Hair follicle dermal papilla cell (primary cell): ENCODE measurements at places on chromosomes 1 and 21. TPM values are rescaled to one million over a fixed set of nuclear protein-coding genes. Genes with fewer than 3 reads are reported as not detected.

Gene CFAP107
- total RNA-seq, result not detected in 2 replicates

Gene EPB41
- 13.2 and 16.9 TPM in 2 replicates for total RNA-seq

Gene FAM72D
- 0.12 TPM in 1 of 2 replicates, not detected in the other for total RNA-seq

Gene MAB21L3
- 0.32 and 0.36 TPM in 2 replicates for total RNA-seq

Gene PKP1
- 0.16 and 0.24 TPM in 2 replicates for total RNA-seq

Gene NKAIN1
- total RNA-seq, result 0.24 TPM in 1 of 2 replicates, not detected in the other

Gene OLFM3
- not detected in 2 replicates for total RNA-seq

Gene TENT5C
- total RNA-seq, result 0.49 and 0.61 TPM in 2 replicates

Gene PCP4
- 1.8 TPM in 1 of 2 replicates, not detected in the other for total RNA-seq

Gene TNFRSF4
- total RNA-seq, result 0.24 TPM in 1 of 2 replicates, not detected in the other

Gene PTPN22
- total RNA-seq, result 1.3 and 1.7 TPM in 2 replicates

Gene RAB3GAP2
- 39.7 and 47.2 TPM in 2 replicates for total RNA-seq
